ENCODE measurements at places on chromosomes 3 and 15.
A peak's percentile ranks its signal among the peaks of the same experiment; 100 is the strongest.

DNA sequence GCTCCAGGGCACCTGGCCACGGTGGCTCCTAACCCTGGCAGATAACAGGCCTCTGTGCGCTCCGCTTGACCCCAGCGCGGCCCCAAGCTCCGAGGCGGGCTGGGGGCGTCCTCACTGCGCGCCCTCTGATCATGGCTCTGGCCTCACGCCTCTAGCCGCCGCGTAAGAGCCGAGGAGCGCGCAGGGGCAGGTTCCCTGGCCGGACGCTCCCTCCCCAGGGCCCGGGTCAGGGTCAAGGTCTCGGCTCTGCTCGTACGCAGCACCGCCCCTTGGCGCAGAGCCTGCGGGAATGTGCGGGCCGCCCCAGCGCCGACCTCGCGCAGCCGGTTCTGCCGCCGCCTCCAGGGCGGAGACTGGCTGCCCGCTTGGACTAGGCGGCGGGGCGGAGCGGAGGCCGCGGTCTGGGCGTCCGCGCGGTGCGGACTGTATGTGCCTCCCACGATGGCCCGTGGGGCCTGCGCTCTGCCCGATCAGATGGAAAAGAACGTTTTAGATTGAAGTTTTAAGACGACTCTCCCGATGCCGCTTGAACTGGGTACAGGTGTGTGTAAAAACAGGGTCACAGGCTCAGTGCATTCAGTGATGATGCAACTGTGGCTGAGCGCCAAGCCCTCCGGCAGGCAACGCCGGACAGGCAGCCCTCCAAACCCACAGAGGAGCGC, 40.8 kb downstream of the CHST14 start:
- DNase-seq, result peak; percentile 90

GRCh38 chr3:37768107-37768809, 93.4 kb upstream of the CTDSPL start:
- no peak for DNase-seq

DNA sequence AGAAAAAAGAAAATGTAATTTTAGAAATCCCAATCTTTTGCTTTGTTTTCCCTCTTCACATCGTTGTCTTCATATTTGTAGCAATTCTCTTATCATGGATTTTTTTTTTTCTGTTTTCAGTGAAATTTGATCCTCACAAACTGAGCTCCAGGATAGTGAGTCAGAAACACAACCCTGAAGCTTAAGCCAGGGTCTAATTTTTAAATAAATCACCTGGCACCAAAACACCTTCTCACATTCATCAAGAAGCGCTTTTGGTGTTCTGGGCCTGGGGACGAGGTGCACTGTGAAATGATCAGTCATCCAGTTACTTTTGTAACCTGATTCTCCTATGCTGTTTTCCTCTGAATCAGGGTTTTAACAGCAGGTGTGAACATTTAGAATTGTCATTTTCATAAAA, 87.7 kb downstream of the REC114 start:
- no peak for DNase-seq

DNA sequence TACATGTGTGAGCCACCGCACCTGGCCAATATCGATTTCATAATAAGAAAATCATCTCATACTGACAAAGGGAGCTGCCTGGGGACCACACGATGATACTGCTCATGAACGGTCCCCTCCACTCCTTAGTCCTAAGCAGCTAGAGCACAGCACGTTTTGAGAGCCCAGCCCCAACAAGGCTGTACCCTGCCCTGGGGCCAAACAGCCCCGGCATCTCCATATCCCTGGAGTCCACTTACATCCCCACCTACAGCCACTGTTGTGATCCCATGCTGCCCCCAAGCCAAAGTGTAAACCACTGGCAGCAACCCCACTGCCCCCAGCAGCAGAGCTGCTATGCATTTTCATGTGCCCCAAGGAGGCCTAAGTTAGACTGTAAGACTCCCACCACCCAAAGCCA, 52.8 kb downstream of the ADAM10 start:
- no peak for DNase-seq

DNA sequence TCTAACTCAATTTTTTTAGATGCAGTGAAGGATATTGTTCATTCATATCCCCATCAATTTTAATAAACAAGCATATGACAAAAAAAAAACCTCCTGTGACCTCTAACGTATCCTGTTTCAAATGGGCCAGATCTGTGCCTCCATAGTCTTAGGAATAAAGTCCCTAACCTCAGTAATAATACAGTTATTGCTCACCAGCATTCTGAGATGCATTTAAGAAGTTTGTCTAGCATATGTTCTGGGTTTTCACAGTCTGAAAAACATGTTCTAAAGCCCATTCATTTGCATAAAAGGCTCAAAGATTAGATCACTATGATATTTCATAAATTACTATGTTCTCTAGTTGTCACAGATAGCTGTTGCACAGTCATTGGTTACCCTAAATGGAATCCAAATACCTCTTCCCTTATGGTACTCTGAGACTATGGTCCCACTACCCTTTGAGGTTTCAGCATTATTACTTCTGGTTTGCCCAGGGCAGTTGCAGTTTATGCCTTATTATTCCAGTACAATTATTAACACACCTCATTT, 190.1 kb downstream of the ZIC4 start:
- DNase-seq, result no peak

- DNase-seq, result no peak
These were observed 120.8 kb downstream of the VPS8 start for GRCh38 chr3:184932777-184933176.

- no peak for DNase-seq
These were observed 835 bp upstream of the TTLL3 start for GRCh38 chr3:9809239-9809614.

- no peak for DNase-seq
These were observed 18.9 kb upstream of the GREM1 start for GRCh38 chr15:32698773-32699390.

Measured in posterior vena cava (tissue), 2 donors.